ENCODE measurements at places on chromosomes 11 and 22.

DNA sequence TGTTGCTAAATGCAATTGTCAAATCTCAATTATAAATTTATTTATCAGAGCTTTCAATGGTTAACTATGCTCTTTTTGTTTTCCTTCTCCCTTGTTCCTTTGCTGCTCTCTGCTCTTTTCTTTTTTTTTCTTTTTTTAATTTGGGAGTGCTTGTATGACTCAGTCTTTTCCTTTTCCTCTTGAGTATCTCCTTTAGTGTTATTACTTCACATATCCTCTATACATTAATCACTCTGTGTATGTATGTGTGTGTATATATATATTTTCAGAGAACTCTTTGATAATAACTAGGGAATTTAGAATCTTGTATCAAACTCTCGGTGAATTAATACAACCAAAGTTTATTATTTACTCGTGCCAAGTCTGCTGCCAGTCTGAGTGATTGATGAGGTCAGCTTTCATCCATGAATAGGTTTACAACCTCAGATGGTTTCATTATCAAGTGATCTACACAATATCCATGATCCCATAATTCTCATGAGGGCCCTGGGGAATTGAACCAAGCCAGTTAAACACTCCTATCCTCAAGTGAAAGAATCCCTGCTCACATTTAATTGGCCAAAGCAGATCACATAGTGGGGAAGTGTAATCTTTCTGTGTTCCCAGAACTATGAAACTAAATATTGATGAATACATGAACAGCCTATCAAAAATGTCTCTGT, 743.4 kb upstream of the CNTN5 start:
- H3K4me3 ChIP-seq, result no peak overlapping the region
- H3K27me3 ChIP-seq, result no peaks in the 10 kb centered on the region
- no peaks in the 10 kb centered on the region for H3K36me3 ChIP-seq

DNA sequence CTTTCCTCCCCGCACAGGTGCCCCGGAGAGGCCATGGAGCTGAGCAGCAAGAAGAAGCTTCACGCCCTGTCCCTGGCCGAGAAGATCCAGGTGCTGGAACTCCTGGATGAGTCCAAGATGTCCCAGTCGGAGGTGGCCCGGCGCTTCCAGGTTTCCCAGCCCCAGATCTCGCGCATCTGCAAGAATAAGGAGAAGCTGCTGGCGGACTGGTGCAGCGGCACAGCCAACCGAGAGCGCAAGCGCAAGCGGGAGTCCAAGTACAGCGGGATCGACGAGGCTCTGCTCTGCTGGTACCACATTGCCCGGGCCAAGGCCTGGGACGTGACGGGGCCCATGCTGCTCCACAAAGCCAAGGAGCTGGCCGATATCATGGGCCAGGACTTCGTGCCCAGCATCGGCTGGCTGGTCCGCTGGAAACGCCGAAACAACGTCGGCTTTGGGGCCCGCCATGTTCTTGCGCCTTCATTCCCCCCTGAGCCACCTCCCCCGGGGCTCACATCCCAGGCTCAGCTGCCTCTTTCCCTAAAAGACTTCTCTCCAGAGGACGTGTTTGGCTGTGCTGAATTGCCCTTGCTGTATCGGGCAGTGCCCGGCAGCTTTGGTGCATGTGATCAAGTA, 1.3 kb downstream of the TIGD3 start:
- H3K27me3 ChIP-seq, result no peaks in the 10 kb centered on the region
- H3K36me3 ChIP-seq, result peaks cover 11% of the 10 kb centered on the region

DNA sequence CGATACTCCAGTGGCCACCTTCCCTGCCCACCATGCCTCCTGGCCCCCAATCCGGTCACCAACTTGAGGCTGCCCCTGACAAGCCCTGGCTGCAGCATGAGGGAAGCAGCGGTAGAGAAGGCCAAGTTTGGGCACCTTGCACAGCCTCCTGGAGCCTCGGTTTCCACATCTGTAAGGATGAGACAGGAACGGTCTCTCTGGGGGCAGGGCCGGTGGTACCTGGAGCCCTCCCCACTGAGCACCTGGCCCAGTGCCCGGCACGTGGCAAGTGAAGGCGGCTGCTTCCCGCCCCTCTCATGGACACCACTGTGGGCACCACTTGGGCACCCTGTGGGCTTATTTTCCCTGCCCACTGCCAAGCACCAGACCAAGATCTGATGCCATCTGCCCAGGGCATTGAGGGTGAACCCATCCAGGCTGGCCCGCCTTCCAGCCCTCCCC, 77.8 kb downstream of the CDKN1C start:
- no peaks in the 10 kb centered on the region for H3K36me3 ChIP-seq
- H3K27ac ChIP-seq, result no peak overlapping the region
- DNase-seq, result no peak
- no peaks in the 10 kb centered on the region for H3K4me1 ChIP-seq
- H3K4me3 ChIP-seq, result no peak overlapping the region

DNA sequence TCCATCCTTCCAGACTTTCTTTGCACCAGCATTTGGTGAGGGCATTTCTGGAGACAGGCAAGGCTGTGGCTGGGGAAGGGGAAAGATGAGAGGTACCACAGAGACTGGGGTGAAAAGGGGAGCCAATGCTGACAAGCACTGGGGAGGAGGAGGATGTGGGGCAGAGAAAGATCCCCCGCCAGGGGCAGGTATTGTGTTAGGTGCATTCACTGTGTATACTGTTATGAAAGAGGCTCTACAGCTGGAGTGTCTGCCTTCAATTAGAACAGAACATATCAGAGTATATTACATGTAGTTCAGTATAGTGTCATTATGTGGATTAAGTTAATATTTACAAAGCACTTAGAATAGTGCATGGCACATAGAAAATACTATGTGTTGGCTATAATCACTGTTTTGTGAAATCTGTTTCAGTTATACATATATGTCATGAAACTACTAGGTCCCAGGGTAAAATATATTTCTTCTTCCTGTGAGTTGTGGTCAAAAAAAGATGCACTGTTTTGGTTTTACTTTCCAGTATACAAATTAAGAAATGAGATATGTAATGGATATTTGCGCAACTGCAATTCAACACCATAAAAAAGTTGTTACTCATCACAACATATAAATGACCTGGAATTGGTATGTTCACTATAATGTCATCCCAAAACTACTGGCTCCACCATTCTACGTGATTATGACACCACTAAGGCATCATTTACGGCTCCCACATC, 8.4 kb downstream of the MSANTD2 start:
- no peak overlapping the region for H3K27ac ChIP-seq
- no peaks in the 10 kb centered on the region for H3K36me3 ChIP-seq
- H3K4me3 ChIP-seq, result no peak overlapping the region
- no peaks in the 10 kb centered on the region for H3K4me1 ChIP-seq
- DNase-seq, result no peak

- no peak overlapping the region for H3K4me3 ChIP-seq
- no peaks in the 10 kb centered on the region for H3K27me3 ChIP-seq
- H3K27ac ChIP-seq, result no peak overlapping the region
- DNase-seq, result no peak
- no peaks in the 10 kb centered on the region for H3K36me3 ChIP-seq
Measured at GRCh38 chr11:35814081-35814695, 129.7 kb upstream of the LDLRAD3 start.

GRCh38 chr11:114275280-114275679, 20.9 kb upstream of the NNMT start:
- H3K36me3 ChIP-seq, result no peaks in the 10 kb centered on the region
- DNase-seq, result no peak
- no peak overlapping the region for H3K4me3 ChIP-seq
- peaks cover 5% of the 10 kb centered on the region for H3K27me3 ChIP-seq
